Left kidney (tissue), 8 donors: ENCODE measurements at places on chromosomes 2 and 18. TPM values are rescaled to one million over a fixed set of nuclear protein-coding genes. Genes with fewer than 3 reads are reported as not detected.
A peak's percentile ranks its signal among the peaks of the same experiment; 100 is the strongest.

DNA sequence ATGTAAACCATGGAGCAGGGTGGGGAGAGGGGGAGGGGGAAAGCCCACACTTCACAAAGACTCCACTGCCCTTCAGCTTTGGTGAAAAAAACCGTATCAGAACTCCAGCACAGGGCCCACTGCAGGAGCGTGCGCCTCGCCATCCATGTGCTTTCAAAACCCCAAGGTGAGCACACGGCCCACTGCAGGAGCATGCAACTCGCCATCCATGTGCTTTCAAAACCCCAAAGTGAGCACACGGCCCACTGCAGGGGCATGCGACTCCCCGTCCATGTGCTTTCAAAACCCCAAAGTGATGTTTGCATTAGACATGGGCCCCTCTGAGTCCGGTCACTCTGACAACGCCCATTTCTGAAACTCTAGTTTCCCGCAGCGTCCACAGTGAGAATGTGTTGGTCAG, 7.8 kb downstream of the TXNL4A start:
- no peak for DNase-seq

- peak; percentile 82 for DNase-seq
These were observed 901 bp downstream of the ICA1L start for GRCh38 chr2:202870431-202871299.

GRCh38 chr18:57437766-57438671, 2.8 kb downstream of the ONECUT2 start:
- DNase-seq = no peak

DNA sequence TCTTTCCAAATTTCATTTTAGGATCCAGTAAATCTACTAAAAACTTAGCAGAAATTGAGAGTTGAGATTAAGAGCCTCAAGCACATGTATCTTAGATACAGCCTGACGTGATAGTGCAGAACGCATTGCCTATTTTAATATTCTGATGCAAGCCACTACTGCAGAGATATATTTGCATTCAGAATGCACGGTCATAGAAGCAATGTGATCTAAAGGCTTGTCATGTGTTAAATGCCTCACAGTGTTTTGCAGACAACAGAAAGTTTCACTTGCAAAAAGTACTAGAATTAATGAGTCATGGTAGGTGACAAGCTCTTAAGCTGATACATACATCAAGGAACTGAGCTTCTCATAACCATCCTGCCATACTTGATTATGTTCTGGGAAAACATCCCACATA, 886.7 kb upstream of the CHAC2 start:
- DNase-seq = no peak

Gene DNAH7
- polyA plus RNA-seq = 8.8 TPM

- no peak for DNase-seq
These were observed 46.4 kb upstream of the NARS1 start for GRCh38 chr18:57668021-57668420.

Gene ANKRD30B
- 0.62 TPM for polyA plus RNA-seq

Gene REG1B
- polyA plus RNA-seq = not detected
